Eye (tissue), 1 donor: ENCODE measurements at places on chromosomes 1 and 21.

DNA sequence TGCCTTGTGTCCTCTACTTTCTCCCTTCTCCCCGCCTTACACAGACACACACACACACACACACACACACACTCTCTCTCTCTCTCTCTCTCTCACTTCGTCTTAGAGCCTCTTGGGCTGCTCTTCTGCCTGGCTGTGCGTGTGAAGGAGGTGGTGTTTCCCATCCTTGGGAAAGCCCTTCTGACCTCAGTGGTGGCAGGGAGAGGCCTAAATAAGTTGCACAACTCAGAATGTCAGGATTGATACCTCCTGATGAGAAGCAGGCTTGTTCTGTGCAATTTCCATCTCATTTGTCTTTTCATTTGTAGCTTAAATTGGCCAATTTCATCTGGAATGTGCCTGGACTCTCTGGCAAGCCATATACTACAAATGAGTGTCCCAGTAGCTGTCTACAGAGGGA is 25.0 kb downstream of the LRRN2 start:
- DNase-seq, result no peak

- peak; percentile 74 for DNase-seq
Observed at GRCh38 chr1:210233216-210233494, 559 bp downstream of the SERTAD4 start.

- DNase-seq, result no peak
Observed at GRCh38 chr1:151512801-151513625, 1.8 kb downstream of the CGN start.

DNA sequence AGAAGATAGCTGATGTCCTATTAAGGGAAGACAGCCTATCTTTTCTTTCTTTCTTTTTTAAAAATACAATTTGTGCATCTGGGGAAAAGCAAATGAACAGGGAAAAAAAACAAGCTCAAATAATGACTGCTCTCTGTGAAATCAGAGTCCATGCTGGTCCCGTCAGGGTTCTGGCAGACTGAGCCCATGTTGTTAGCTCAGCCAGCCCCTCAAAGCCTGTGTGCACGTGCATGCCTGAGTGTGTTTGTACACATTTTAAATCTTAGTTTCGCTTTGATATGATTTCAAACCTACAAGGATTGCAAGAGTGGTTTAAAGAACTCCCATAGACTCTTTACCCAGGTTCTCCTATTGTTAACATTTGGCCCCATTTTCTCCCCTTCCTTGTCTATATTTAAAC is 231.8 kb upstream of the GREM2 start:
- DNase-seq, result no peak

- no peak for DNase-seq
Observed at GRCh38 chr1:210777914-210778313, 356.0 kb downstream of the KCNH1 start.

DNA sequence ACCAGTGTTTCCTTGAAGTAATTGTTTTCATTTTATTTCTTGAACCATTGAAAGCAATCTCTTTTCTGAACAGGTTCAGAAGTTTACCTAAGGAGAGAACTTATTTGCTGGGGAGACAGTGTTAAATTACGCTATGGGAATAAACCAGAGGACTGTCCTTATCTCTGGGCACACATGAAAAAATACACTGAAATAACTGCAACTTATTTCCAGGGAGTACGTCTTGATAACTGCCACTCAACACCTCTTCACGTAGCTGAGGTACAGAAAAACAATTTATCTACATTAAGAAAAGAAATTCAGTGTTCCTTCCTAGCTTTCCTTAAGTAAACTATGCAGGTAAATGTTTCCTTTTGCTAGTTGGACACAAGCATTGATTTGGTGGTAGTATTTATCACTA is 27.4 kb downstream of the AGL start:
- no peak for DNase-seq

GRCh38 chr1:219837274-219837993 is 90.9 kb downstream of the SLC30A10 start:
- peak; percentile 86 for DNase-seq

DNA sequence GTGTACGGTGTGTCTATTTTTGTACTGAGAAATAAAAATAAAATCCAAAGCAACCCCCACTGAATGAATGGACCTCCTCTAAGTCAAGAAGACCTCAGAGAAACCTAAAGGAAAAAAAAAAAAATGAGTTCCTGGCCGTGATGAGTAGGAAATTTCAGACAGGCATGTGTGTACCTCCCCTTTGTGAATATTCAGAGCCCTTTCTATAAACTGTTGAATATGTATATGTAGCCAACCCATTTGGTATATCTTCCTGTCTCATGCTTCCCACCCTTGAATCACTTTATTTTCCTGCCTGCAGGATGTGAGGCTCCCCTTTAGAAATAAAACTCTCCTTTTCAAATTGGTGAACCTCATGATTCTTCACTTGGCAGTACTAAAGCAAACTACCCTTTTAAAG is 887.8 kb upstream of the NCAM2 start:
- no peak for DNase-seq

DNA sequence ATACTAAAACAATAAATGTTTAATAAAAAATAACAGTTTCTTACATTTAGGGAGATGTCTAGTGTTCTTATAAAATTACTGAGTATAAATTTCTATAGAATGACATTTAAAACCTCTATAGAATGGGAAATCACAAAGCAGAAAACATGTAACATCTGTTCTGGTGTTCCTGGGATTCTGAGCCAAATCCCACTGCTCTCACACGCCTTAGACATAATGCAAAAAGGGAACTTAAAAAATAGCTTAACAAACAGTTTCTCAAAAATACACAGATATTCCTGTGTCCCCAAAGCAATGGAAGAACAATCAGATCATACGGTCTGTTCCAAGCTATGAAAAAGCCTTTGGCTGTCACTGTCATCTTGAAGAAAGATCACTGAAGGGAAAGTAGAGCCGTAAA is 27.0 kb upstream of the ZNF124 start:
- DNase-seq, result no peak
